Esophagus mucosa (tissue), 1 donor: ENCODE measurements at places on chromosomes 6 and 20. TPM values are rescaled to one million over a fixed set of nuclear protein-coding genes. Genes with fewer than 3 reads are reported as not detected.

Gene SAMD5
- 6.5 TPM for total RNA-seq

Gene FRK
- total RNA-seq = 7.8 TPM

DNA sequence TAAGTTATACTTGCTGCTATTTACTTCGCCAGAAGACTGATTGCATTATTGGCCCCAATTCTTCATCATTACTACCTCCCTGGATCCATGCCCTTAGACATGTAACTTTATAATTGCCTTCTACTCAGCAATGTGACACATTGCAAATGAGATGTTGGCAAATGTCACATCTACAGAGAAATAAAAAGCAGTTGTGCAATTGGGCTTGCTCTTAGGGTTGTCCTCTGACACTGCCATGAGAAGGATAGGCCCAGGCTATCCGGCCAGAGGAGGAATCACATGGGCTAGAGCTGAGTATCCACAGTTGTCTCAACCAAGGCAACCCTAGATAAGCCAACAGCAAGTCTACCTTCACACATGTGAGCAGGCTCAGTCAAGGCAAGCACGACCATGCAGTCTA is 447.0 kb downstream of the PLCB1 start:
- no peak for ATAC-seq

DNA sequence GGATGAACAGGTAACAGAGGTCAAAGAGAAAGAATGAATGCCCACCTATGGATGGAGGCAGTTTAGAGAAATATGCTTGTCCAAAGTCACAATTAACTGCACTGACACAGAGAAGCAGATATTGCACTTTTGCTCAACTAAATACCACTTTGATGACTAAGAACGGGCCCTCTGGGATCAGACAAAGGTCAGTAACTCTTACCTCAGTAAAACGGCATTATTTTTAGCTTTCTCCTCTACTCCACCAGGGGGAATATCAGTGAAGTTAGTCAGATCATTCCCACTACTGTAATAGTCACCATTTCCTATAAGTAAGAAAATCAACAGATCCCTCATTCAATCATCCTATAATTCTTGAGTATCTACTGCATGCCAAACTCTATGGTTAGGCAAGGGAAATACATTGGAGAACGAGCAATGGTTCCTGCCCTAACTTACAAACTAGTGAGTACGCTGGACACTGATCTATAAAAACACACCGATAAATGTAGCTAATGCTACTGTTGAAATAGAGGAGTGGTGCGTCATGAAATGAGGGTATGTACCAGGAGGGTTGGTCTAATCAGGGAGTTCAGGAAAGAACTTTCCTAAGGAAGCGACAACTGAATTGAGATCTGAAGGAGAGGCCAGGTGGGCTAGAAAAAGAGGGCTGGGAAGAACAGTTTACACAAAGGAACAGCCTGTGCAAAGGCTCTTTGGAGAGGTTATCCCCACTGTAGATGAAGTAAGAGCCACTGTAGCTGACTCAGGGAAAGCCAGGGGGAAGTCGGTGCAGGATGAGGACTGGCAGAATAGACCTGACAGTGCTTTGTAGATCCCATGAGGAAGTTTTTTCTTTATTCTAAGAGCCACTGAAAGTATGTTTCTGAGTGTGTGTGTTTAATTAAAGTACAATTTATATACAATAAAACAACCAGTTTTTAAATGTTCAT is 9.2 kb downstream of the ECI2 start:
- no peak for ATAC-seq

Gene SLC13A3
- total RNA-seq = 0.92 TPM

GRCh38 chr20:40476461-40476860 is 212.6 kb downstream of the MAFB start:
- no peak for ATAC-seq

Gene BTNL2
- total RNA-seq = not detected

DNA sequence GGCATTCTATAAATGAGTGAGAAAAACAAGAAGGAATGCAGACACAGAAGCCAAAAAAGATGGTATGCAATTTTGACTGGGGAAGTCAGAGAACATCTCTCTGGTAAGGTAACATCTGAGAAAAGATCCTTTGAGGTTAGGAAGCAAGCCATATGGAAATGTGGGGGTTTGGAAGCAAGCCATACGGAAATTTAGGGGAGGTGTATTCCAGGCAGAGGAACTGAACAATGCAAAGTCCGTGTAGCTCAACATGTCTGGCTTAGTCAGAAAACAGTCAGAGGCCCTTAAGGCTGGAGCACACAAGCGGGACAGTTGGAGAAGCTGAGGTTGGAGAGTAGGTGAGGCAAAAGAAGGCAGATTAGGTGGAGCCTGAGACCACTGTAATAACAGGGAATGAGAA is 35.3 kb downstream of the RALGAPA2 start:
- peak; percentile 43 for ATAC-seq

- no peak for ATAC-seq
Measured at GRCh38 chr6:43634702-43635303, 837 bp upstream of the MAD2L1BP start.

Gene TMEM217
- 0.84 TPM for total RNA-seq

DNA sequence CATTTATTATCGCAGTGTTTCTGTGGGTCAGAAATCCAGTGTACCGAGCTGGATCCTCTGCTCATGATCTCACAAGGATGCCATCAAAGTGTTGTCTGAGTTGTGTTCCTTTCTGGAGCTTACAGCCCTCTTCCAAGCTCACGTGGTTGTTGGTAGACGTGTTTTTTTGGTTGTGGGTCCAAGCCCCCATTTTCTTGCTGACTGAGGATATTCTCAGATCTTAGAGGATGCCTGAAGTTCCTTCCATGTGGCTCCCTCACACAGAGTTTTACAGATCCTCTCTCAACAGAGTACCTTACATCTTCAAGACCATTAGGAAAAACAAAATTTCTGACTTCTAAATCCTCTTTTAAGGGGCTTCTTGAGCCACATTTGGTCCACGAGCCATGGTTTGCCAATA is 78.1 kb downstream of the TINAG start:
- ATAC-seq = no peak

- no peak for ATAC-seq
Measured at GRCh38 chr6:108648191-108648590, 87.5 kb downstream of the FOXO3 start.

- no peak for ATAC-seq
Measured at GRCh38 chr6:157398151-157398550, 17.2 kb downstream of the ZDHHC14 start.

Gene LINC00237
- total RNA-seq = not detected

Gene SLCO4A1
- 13.7 TPM for total RNA-seq

DNA sequence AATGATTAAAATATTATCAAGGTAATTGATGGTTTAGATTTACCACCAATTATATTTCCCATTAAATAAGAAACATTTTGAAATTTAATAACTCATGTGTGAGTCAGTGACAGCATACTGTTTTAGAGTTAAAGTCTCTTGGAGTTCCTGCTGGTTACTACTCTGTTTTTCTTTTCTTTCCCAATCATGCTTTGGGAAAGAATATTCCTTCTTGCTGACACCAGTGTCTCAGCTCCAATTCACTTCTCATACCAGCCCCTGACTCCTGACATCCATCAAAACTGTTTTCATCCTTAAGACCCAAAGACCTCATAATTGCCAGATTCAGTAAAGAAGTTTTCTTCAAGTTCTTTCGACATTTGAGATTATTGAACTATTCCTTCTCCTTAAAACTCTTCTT is 50.3 kb downstream of the AIG1 start:
- no peak for ATAC-seq

- ATAC-seq = no peak
Measured at GRCh38 chr6:108632441-108632840, 71.7 kb downstream of the FOXO3 start.

Gene TP53TG5
- 0.36 TPM for total RNA-seq

Gene TRMT6
- total RNA-seq = 12.6 TPM

Gene BPIFB1
- total RNA-seq = 8.3 TPM

- no peak for ATAC-seq
Measured at GRCh38 chr6:3523966-3524365, 67.1 kb upstream of the SLC22A23 start.

- no peak for ATAC-seq
Measured at GRCh38 chr20:51725584-51726176, 42.5 kb downstream of the ATP9A start.

DNA sequence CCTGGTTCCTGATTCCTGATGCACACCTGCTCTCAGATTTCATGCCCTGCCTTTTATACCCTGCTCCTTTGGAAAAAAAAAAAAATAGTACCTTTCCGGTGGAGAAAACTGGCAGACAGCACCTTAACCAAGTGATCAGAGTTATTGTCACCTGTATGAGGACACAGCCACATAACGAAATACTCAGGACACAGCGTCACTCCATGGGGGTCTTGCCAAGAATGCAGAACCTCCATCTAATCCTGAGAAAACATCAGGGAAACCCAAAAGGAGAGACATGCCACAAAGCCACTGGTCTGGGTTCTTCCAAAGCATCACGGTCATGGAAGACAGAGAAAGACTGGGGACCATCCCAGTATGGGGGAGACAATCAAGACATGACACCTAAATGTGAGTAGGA is 29.1 kb downstream of the BFSP1 start:
- ATAC-seq = no peak

Gene DDX43
- total RNA-seq = 0.56 TPM

- no peak for ATAC-seq
Measured at GRCh38 chr20:61053487-61053886, 198.6 kb upstream of the CDH4 start.

GRCh38 chr6:104325341-104326172 is 534.2 kb downstream of the HACE1 start:
- ATAC-seq = no peak

DNA sequence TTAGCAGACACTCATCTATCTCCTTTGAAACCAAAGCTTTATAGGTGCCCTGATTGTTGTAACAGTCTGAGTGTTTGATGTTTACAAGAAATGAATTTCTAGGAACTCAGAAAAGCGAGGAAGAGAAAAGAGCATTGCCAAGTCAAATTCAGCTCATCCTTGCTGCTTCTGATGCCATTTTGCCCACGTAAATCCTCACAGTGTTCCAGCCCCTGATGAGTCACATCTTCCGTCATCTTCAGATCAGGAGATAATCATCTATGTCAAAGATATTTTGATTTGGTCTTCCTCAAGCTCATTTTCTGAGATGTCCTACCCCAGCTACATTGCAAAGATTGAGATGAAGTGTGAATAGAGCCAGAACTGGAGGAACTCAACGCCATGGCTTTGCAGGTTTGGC is 426.2 kb downstream of the BMP2 start:
- ATAC-seq = no peak

DNA sequence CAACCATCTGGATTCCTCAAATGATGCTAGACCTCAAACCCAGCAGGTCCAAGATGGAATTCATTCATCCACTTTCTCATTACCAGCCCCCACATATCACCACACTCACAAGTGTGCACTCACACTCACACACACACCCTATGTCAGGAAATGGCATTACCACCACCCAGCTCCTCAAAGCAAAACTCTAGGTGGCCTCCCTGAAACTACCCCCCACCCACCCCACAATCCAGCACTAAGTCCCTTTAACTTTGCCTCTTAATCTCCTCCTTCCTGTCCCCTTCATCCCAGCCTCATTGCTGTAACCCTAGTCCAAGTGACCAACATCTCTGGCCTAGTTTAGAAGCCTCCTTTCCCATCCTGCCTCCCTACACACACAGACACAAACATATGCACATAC is 109.4 kb downstream of the TNFAIP3 start:
- no peak for ATAC-seq

GRCh38 chr6:106060167-106060566 is 26.0 kb upstream of the PRDM1 start:
- no peak for ATAC-seq

DNA sequence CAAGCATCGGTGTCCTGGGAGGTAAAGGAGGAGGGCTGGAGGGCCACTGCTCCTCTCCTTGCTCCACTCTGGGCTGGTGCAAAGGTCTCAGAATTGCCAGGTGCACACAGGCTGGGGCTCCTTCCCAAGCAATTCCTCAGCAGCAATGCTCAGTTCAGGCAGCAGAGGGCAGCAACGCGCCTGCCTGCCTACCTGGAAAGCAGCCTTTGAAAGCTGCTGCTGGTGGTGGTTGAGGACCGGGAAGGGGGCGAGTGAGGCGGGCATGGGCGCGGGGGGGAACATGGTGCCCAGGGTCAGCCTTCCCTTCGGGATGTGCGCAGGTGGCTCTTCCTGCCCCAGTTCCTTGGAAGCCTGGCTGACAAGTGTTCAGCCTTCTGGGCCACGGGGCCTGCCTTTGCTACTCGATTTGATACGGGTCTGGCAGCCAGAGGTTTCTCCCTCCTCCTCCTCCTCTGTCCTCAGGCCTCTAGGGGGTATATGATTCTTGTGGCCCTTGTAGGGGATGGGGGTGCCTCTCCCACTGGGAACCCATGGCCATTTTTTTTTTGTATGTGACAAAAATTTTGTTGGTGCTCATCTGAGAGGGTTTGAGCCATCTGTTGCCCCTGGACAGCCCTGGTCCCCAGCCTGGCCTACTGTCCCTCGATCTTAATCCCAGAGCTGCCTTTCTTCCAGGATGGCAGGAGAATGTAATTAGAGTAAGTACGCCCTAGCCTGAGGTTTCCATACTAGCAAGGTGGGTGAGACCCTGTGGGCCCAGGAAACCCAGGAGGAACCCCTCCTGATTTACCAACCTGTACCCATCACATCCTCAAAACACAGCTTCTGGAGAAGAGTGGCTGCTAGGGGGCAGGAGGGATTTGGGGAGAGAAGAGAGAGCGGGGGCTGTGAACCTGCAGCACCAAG is 20.1 kb downstream of the MRPS18A start:
- peak; percentile 60 for ATAC-seq

Gene XPO5
- 36.5 TPM for total RNA-seq

Gene KCNG1
- total RNA-seq = 9.9 TPM

Gene TMEM170B
- total RNA-seq = 0.20 TPM

Gene WFDC5
- total RNA-seq = 4.3 TPM

- ATAC-seq = no peak
Measured at GRCh38 chr20:46309945-46310344, 1.6 kb upstream of the CDH22 start.

Gene CPXM1
- total RNA-seq = 2.0 TPM

GRCh38 chr6:17869010-17869752 is 118.3 kb downstream of the KIF13A start:
- peak; percentile 81 for ATAC-seq
